ENCODE measurements at places on chromosomes 13 and 19.

DNA sequence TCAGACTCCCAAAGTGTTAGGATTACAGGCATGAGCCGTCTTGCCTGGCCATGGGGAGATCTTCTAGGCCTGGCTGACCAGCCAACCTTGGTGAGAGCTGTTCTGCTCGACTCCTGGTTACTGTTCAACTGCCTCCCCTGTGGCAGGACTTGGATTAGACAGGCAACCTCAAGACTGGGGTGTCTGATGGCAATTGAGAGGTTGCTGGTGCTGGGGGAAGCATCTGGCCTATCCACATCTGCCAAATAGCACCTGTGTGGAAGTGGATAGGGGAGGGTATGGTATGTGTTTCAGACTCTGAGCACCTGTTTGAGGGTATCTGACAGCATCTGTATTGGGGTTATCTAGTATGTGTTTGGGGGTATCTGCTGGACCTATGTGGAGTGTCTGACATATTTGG is 44.7 kb downstream of the ARHGEF18 start:
- no peak for DNase-seq

DNA sequence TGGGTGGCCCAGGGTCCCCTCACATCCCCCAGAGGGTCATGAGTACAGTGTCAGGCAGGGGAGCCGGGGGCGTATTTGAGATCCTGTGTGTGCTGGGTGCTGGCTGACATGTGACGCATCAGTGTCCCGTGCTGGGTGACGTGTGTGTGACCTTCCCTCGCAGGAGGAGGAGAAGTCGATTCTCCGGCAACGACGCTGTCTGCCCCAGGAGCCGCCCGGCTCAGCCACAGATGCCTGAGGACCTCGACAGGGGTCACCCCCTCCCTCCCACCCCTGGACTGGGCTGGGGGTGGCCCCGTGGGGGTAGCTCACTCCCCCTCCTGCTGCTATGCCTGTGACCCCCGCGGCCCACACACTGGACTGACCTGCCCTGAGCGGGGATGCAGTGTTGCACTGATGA is 25.8 kb downstream of the PNPLA6 start:
- no peak for DNase-seq

DNA sequence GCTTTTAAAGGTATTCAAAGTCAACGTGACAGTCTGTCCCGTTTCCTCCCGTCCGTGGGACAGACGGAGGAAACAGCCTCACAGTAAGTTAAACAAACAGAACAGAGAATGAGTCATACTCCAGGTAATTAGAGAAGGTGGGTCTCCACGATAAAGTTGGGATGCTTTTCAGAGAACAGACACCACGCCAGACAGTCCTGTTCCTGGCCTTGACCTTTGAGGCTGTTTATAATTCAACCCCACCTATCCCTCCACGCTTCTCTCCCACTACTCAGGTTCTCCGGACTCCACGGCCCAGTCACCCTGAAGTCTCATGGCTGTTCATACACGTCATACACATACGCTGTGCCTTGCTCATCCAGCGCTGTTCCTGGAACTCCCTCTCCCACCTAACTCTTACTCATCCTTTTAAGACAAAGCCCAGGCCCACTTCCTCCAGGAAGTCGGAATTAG is 42.5 kb downstream of the ARHGEF18 start:
- DNase-seq: no peak

GRCh38 chr13:85278851-85279250 is 520.4 kb downstream of the SLITRK6 start:
- no peak for DNase-seq

DNA sequence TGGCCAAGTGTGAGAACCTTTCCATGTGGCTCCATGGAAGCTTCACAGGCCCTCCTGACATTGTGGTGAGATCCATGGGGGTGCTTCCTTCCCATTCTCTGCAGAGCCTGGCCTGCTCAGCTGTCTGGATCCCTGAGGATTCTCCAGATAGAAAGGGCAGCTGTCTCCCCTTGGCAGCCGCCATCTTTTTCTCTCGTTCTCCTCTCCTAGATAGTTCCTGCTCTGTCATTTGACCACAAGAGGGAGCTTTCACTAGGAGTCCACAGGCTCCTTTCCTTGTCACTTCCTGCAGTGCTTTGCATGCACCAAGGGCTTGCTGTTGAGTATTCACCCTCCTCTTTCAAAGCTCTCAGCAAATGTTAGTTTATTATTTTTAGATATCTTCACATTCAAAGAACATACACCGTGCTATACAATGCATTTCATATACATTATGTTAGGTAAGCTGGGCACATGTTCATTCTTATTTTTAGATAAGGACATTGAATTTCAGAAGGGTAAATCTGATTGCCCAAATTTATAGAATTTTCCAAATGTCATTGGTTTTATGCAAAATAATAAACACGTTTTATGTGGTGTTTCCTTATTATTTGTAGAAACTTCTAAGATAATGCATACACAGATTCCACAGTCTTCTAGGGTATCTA is 133.2 kb downstream of the FRY start:
- no peak for DNase-seq

DNA sequence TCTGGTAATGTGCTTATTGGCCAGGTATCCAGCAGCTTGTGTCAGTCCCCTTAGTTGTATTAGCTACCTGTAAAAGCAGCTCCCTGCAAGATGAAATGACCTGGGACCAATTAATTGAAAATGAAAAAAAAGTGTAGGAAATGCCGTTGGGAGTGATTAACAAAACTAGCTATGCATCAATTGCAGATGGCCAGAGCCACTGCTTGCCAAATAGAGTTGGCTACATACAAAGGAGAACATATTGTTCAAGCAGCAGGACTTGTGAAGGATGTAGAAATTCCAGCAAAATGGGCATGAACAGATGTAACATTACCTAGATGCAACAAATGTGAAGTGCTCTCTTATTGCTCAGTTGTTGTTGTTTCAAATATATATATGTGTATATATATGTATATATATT is 300.5 kb downstream of the PCDH17 start:
- no peak for DNase-seq

- DNase-seq: no peak
These were observed 15.5 kb upstream of the MYH14 start for GRCh38 chr19:50187937-50188336.

GRCh38 chr19:53792721-53793433 is 31.2 kb downstream of the NLRP12 start:
- peak; percentile 26 for DNase-seq

DNA sequence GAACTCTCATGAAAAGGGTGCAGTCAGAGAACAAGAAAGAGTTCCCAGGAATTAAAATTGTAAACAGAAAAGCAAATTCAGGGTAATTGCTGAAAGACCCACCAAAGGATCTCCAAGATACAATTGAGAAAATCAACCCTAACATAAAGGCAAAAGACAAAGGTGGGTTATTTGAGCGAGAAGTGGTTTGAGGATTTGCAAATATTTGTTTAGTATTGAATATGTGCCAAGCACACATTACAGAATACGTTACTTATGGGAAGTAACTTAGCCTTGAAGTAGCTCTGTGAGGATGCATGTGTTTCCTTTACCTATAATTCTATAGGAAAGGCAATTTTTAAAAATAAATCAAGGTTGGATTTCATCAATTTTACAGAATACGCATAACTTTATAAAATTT is 10.0 kb upstream of the CEACAM21 start:
- no peak for DNase-seq

DNA sequence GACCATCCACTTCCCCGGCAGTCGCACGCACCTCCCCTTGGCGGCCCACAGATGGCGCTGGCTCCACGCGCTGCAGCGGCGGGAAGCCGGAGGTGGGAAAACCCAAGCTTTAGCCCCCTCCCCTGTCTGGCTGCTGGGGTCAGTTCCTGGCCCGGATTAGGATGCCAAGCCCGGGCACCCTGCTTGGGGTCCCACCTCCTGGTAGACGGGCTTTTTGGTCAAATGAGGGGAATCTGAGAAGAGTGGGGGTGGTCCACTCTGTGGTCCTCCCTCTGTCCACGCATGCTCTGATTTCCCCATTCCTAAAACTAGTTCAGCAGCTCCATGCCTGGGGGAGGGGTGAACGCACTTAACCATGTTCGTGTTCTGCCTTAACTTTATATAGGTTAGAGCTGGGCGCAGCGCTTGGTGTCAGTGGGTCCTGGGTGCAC is 8.1 kb upstream of the ADGRE2 start:
- DNase-seq: peak; percentile 16

- no peak for DNase-seq
These were observed 169.6 kb downstream of the LACC1 start for GRCh38 chr13:44049081-44049945.

DNA sequence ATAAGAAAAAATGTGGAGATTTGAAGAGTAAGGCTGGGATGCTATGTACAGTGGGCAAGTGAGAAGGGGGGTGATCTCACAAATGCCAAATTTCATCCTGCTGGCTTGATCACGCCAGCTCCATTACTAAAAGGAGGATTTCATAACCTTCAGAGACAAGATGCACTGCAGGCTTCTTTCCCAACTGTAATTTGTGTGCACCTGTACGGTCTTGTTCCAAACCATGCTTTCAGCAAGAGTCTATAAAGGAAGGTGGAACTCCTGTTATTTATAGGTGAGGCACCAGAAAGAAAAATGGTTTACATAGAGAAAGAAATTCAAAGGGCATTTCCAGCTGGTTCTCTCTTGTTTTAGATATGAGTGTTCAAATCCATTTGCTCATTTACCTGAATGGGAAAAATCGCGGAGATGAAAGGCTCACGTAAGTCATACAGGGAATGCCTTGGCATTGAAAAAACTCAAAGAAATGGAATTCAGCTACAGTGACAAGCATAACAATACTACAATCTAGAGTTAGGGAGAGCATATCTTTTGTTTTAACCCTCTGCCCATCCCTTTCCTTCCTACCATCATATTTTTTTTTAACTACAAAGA is 13.3 kb downstream of the EFNB2 start:
- no peak for DNase-seq

DNA sequence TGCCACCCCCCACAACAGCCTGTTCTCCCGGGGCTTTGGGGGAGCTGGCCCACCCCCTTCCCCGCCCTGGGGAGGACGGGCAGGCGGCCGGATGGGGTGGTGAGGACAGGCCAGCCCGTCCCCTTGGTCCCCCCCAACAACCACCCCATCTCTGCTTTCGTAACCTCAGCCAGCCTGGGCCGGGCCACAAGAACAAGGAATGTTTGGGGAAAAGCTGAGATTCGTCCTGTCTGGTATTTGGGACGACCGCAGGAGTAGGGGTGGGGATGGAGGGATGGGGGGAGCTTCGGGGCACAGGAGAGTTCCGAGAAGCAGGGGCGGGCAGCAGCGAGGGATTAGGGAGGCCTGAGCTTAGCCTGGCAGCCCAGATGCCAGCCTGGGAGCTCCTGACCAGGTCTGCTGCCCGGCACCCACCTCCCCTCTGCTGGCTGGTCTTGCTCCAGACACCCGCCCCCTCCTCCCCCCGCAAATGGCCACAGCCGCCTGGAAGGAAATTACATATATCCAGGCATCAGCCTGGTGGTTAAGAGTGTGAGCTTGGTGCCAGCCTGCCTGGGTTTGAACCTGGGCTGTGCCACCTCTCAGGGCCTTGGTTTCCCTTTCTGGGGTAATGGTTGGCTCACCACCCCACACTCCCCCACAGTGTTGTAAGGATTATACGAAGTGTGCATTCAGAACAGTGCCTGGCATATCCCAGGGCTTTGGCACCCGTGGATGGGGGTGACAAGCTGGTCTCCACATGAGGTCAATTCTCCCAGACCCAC is at the start of gene PODNL1:
Gene PODNL1, minus strand, starts transcription at position 117 of the 764 bp plus-strand sequence. CDS start 236 bp downstream, outside the sequence.
- DNase-seq: no peak

GRCh38 chr19:40165362-40165937 is 25.8 kb upstream of the MAP3K10 start:
- peak; percentile 25 for DNase-seq

GRCh38 chr13:51823359-51823758 is 19.4 kb upstream of the DHRS12 start:
- no peak for DNase-seq

- DNase-seq: no peak
These were observed 717.7 kb upstream of the ATXN8OS start for GRCh38 chr13:69389899-69390298.

DNA sequence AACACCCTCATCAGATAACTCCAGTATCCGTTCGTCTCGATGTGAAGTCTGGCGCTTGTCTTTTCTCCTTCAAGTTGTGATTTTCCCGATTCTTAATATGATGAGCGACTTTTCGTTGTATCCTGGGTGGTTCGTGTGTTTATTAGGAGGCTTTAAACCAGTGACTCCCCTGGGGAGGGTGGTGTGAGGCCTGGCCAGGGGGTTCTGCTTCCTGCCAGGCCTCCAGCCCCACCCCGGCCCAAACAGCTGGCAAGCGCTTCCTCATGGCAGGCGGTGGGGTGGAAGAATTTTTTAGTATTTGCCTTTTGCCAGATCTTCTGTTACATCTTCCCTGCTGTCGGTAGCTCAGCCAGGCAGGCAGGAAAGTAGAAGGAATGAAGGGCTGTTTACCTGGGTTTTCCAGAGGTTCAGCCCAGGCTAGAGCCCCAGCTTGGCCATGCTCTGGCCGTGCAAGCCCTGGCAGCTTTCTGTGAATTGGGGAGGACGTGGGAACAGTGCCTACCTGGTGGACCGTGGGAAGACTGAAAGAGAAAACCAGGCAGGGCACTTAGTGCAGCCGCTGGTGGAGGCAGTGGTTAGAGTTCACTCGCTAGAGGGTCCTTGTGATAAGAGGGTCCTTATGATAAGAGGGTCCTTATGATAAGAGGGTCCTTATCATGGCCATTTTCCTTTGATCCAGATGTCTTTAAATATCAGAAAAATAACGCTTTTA is 37.7 kb upstream of the DCUN1D2 start:
- no peak for DNase-seq

DNA sequence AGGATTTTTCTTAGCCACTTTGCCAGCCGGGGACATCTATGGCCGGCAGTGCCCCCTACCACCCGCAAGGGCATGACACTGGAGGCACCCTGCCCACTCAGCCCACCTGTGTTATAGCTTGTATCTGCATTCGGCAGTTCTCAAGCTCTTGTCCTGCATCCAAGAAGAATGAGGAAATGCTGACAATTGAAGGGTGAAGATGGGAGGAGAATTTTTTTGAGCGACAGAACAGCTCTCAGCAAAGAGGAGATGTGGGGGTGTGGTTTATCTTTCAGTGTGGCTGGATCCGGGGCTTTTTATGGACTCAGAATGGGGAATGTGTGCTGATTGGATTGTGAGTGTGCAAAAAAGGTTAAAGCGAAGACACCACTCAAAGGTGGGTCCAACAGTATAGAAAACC is 5.4 kb upstream of the C19orf38 start:
- DNase-seq: no peak

DNA sequence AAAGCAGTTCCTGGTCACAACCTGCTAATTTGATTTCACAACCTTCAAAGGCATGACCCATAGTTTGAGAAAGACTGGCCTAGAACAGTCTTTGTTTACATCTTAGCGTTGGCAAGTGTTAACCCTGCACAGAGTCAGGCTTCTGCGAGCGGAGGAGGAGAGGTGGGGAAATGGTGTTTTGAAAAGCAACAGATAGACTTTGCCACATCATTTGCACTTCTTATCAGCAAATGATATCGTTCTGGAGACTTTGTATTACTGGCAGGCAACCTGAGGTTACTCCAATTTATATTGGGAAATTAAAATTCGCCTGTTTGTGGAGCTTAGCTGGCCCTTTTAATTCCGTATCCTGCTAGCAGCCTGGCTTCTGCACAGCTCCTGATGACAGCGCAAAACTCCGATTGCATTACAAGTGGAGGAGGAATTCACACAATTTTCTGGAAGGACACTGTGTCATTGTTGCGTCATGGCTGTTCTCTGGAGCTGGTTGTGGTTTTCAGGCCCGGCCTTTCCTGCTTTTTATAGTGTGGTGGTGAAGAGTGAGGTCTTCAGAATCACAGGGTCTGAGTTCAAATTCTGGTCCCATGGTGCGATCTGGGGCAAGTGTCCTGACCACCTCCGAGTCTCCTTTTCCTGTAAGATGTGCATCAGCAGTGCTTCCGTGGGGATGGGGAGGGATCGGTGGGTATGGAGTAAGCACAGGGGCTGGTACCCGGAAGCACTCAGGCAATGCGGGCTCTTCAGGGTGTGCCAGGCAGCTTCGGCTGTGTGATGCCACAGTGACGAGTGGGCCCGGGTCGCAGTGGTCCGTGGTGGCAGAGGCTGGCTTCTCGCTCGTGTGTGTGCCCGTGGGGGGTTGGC is 49.1 kb upstream of the EHD2 start:
- no peak for DNase-seq

Data from T-helper 2 cell (primary cell).